AG20443 (cell line): ENCODE measurements at places on chromosomes 7 and 10.
A peak's percentile ranks its signal among the peaks of the same experiment; 100 is the strongest.

DNA sequence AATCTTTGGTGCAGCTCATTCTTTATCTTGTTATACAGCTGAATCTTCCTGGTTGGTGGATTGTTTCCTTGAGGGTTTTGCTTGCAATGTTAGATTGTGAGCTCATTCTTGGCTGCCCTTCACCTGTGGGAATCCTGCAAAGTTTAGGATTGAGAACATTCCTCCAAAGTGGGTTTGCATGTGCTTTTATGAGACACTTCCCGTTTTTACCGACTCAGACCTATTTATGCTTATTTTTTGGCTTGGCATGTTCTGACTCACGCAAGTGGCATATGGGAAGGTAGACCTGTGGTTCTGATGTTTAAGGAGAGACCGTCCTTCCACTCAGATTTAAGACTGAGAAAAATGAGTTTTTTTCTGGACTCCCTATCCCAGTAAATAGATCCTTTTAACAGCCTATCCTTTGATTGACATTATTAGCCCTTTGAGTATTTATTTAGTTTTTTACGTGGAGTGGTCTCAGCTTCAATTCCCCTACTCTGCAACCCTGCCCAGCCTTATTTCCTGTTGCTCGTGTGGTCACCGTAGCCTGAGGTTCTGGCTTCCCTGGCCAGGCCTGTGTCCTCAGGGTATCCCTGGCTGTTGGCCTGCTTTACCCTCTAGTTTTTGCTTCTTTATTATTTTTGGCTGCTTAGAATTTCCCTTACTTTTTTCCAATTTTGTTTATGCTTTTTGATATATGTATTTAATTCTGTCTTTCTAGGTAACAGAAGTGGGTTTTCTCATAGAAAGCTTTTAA lies 13.4 kb upstream of the PRF1 start:
- DNase-seq: no peak

GRCh38 chr7:43763183-43763582 lies 4.7 kb downstream of the BLVRA start:
- DNase-seq: no peak

DNA sequence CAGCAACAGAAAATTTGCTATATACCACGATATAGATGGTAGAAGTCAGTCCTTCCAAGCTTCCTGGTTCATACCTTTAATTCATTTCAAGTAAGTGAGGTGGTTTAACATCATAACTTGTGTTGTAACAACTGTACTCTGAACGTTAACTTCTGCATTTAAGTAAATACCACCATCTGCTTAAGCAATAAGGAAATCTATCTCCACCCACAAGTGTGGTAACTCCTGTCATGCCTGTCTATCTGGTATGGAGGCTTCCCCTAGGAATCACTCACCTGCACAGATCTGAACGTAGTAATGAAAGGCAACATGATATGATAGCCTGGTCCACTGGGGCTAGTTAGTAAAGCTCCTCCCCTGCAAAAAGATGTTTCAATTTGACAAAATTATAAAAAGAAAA lies 2.3 kb downstream of the ERLIN1 start:
- DNase-seq: no peak

- DNase-seq: peak; percentile 64
Observed at GRCh38 chr10:95513941-95514392, 47.2 kb downstream of the SORBS1 start.

DNA sequence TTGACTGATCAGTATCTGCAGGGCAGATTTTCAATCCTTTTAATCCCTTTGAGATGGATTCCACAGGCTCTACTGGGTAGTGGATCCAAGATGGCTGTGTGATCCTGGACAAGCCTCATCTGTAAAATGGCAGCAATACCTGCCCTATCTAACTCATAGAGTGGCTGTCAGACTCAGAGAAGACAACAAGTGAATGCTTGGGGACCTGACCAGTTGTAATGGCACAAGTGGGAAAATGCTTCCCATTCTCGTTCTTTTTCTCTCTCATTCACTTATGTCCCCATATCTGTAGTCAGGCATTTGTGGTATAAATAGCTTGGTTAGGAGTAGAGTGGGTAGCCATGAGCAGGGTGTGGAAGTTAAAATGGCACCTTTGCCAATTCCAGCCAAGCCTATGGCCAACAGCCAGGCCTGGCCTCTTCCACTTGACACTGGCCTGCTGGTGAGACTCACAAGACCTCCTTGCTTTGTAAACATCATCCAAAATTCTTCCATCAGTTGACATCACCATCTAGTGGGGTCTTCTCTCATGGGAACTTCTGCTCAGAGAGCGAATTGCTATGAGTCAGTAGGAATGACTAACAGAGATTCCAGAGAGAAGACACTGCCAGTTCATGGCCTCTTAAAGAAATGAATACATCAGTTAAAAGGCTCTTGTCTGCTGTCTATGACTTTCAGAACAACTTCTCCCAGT lies 150.1 kb downstream of the PLPP4 start:
- DNase-seq: peak; percentile 69

GRCh38 chr10:70357565-70357964 lies 24.9 kb downstream of the LRRC20 start:
- no peak for DNase-seq

- no peak for DNase-seq
Observed at GRCh38 chr10:102416695-102417094, 1.9 kb downstream of the PSD start.

GRCh38 chr7:124074007-124074406 lies 41.1 kb upstream of the TMEM229A start:
- no peak for DNase-seq

- no peak for DNase-seq
Observed at GRCh38 chr10:93852476-93853095, 41.2 kb upstream of the SLC35G1 start.

- peak; percentile 87 for DNase-seq
Observed at GRCh38 chr10:78248651-78249464, 215.2 kb downstream of the RPS24 start.
